ENCODE measurements at places on chromosomes 1 and 21. TPM values are rescaled to one million over a fixed set of nuclear protein-coding genes. Genes with fewer than 3 reads are reported as not detected.

DNA sequence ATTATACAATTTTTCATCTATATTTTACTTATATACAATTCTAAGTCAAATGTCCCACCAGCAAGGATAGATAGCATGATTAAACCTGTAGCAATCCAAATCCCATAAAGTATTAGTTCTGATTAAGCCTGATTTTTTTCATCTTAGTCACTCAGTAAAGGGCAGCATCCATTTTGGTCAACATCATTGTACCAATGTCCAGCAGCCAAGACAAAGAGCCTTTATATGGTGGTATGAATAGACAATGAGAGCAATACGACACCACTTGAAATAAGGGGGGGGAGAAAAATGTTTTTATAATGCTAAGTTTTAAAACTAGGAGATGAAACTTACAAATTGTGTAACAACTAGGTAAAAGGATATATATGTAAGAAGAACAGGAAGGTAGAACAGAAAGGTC lies 7.4 kb downstream of the ZNF644 start:
- ATAC-seq = no peak

DNA sequence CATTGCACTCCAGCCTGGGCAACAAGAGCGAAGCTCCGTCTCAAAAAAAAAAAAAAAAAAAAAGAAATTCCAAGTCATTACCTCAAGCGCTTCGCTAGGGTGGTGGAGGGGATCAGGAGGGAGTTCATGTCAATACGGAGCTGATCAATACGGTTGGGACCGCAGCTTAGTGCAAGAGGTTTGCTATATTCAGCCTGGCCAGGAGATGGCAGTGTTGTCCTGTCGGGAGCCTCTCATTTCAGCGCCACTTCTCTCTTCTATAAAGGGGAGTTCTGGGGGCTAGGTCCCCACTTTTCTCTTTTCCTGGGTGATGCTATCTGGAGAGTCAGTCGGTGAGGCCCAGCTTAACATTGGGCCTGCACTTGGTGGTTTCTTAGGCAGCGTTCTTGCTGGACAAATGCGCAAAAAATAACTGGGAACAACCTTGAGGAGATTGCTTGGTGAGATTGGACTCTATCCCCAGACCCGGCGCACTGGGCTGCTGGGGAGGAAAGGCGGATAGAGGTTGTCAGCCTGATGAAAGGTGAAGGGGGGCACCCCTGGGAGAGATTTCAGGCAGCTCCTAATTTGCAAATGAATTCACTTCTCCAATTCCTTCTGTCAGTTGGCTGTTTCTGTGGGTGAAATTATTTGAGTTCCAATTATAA lies 40.4 kb downstream of the KIAA0040 start:
- ATAC-seq = peak; percentile 50

GRCh38 chr1:225454733-225455132 lies 26.9 kb upstream of the LBR start:
- ATAC-seq = peak; percentile 65

DNA sequence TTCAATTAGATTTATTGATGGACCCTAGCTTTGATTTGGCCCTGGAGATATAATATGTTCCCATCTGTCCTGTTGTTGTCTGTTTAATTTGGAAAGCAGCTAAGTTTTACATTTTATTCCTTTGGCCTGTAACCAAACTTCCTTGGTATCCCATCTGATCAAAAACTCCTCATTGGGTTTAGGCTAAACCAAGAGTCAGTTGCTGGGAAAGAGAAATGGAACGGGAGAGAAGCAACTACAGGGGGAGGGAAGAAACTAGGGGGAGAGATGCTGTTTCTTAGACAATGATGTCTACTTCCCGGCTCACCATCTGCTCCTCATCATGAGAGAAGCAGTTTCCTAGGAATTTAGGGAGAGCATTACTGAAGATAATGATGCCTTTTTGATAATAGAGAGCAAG lies 141.8 kb downstream of the SYT2 start:
- no peak for ATAC-seq

- ATAC-seq = no peak
Observed at GRCh38 chr1:234928642-234929041, 200.0 kb downstream of the TOMM20 start.

DNA sequence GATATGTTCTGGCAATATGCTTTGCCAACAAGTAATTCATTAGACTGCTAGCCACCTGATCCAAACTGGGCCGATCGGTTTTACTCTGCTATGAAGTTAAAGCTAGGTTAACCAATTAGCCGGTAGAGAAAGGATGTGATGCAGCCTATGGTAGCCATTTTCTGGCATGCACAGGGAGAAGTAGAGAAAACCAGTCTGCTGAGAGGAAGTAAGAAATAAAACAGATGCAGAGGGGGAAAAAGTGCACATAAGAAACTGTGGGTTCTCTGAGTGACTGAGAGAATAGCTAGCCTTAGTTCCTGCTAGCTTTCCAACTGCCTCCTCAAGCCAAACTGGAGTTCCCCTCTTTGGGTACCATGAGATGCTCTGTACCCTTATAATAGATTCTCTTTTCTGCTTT lies 52.8 kb downstream of the ARID4B start:
- ATAC-seq = no peak

DNA sequence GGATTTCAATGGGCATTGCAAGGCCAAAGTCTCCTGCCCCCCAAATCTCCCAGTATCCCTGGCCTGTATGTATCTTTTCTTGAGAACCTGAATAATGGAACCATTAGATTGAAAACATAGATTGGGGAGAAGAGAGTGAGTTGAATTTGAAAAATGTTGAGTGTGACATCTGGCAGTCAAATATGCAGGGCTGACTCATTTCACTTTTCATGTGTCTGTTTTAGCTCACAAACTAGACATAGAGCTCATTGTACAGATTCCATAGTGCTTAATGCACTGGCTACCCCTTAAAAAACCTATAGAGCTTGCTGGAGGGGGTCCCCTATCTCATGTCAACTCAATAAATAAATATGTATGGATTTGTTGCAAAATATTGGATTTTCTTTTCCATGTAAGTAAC lies 30.8 kb downstream of the DDR2 start:
- ATAC-seq = no peak

ATP6V1G3 gene
- total RNA-seq = not detected

PEX14 gene
- total RNA-seq = 10.1 TPM
